ENCODE measurements at places on chromosomes 6 and 20.

DNA sequence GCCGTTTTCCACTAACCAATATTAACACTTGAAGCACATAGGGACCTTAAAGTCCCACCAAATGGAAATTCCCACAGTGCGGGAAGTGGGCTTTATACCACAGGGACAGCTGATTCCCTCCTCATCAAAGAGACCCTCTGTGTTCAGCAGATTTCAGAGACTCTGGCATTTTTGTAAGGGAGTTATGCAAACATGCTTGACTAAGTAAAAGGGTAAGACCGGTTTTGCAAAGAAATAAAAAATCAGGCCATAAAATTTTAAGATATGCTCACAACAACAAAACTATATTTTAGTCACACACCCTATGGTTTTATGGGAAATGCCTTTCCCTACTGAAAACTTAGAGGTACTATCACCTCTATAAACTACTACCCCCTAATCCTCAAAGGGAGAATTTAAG is 45.4 kb upstream of the SPTLC3 start:
- no peak for DNase-seq

GRCh38 chr6:142118925-142119324 is 13.8 kb upstream of the GJE1 start:
- no peak for DNase-seq

- DNase-seq = peak; percentile 79
Measured at GRCh38 chr20:32524829-32525501, 60.2 kb downstream of the NOL4L start.

GRCh38 chr6:121135425-121135824 is 198.9 kb downstream of the TBC1D32 start:
- no peak for DNase-seq

- peak; percentile 57 for DNase-seq
Measured at GRCh38 chr20:47336129-47336754, 20.3 kb downstream of the ZMYND8 start.

DNA sequence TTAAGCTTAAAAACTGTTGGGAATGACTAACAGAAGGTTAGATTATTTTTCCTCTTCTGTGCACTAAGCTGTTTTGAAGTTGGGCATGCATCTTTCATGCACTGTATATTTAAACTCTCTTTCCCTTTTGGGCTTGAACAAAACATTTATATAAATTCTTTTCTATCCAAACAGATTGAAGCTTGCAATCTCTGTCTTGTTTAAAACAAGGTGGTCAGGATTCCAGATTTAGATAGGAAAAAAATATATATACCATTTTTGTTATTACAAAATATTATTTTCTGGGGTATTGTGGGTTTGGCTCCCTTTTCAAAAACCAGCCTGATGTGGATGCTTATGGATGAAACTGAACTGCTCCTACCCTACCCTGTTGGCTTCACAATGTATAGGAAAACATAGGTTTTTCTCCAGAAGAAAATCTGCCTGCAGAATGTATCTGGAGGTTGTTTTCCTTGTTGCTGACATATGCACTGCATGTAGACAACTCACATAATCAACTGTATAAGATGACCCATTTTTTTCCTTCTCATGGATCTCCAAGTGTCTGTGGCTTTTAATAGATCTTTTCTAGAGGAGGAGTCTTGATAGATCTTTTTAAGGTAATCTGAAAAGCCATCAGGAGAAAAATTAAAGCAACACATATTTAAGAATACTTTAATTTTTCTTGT is 146.3 kb downstream of the PRL start:
- no peak for DNase-seq

DNA sequence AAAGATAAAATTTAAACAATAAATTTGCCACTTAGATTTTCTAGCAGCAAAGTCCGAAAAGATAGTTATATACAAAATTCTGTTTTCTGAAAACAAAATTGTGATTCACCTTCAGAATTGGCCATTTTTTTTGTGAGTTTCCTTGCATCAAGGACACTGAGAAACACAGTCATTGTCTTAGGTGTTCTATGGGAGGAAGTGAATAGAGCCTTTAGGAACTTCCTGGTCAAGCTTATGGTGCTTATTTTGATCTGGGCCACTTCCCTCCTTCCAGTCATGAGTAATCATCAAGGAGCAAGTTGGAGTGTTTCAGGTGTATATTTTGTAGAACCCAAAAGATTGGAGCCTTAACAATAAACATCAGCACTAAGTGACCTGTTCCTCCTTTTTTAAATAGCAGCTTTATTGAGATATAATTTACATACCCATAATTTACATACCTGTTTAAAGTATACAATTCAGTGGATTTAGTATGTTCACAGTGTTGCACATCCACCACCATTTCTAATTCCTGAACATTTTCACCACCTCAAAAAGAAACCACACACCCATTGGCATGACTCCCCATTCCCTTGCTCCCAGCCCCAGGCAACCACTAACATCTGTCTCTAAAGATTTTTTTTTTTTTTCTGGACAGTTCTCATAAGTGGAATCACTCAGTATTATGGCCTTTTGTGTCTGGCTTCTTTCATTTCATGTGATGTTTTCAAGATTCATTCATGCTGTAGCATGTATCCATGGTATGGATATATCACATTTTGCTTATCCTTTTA is 17.6 kb downstream of the TMEM74B start:
- no peak for DNase-seq

DNA sequence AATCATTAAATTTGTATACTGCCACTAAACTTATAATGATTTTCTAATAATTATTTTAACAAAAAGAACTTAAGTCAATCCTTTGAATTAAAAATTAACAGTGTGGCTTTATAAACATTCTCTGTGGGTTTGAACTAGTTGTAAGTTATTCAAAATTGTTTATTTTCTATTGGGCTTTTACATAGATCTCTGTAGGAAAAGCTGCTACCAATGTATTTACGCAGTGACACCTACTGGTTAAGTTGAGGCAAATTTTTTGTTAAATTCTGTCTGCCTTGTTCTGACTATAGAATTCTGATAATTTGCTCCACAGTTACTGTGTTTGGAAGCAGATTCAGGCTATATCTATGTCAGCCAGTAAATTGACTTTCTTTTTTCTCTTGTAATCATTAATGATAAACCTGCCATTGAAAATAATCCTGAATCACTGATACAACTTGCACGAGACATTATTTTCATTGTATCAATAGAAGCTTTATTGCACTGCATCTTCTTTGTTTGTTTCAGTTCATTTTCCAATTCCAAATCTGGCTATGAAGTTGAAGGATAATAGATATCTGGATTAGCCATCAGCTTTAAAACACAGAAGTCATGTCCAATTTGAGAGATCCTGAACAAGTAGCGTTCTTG is 66.0 kb upstream of the UTRN start:
- DNase-seq = no peak

DNA sequence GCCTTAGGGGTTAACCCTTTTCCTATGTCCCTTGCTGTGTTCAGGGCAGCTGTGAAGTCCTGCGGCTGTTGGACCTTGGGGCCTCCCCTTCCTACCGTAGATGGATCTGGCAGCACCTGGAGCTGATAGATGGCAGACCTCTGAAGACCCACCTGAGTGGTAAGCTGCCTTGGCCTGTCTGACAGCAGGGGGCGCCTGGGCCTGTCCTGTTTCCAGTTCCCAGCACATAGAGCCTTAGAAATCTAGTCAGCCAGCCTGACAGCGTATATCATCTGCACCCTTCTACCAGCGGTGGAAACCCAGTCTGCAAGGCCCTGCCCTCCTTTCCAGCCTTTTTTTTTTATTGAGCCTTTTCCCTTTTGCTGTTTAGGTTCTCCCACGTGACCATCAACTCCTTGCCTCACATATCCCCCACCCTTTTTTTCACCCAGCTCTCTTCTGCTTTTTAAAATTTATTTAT is 26.6 kb downstream of the CNBD2 start:
- DNase-seq = peak; percentile 83

GRCh38 chr20:9838378-9839295 is at the start of gene PAK5:
PAK5 (minus strand) TSS chr20:9839076; CDS start chr20:9644328, 194,748 bp downstream.
- peak; percentile 20 for DNase-seq

DNA sequence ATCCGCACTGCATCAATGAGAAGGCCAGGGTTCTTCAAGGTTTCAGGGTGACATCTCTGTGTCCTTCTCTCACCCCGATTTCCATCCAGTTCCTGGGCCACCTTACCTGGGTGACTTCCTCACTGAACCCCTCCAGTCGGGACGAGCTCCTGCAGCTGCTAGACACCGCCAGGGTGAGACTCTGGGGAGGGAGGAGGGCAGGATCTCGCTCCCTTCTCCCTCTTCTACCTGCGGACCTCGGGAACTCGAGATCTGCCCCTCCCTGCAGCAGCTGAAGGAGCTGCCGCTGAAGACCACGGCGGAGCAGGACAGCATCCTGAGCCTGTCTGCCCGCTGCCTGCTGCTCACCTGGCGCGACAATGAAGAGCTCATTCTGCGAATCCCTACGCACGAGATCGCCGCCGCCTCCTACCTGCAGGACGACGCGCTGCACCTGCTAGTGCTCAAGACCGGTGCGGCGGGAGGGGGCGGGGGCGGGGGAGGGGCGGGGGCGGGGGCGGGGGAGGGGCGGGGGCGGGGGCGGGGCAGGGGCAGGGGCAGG is 7.5 kb downstream of the CCM2L start:
- no peak for DNase-seq

GRCh38 chr20:16575390-16576140 is 2.3 kb upstream of the KIF16B start:
- no peak for DNase-seq

- DNase-seq = no peak
Measured at GRCh38 chr20:52056203-52057062, 135.1 kb downstream of the ZFP64 start.

GRCh38 chr20:34876406-34877282 is at the start of gene ACSS2:
ACSS2 (plus strand) TSS chr20:34876612; CDS start chr20:34876646, 34 bp downstream.
- no peak for DNase-seq

DNA sequence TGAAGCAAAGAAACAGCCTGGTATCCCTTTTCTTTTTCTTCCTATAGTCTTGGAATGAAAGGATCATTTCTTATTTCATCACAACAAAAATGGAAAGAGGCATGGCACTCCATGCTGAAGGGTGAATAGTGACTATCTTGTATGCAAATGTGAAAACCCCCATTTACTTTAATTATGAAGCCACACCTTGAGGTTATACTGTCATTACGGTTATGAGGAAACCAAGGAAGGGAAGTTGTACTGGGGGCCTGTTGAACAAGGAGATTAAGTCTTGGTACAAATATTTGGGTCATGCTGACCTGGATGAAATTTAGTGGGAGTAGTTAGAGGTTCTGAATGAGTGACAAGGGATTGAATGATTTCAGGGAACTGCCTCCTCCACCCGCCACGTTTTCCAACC is 8.7 kb upstream of the STXBP5 start:
- DNase-seq = no peak

- DNase-seq = no peak
Measured at GRCh38 chr6:56808871-56809359, 146.0 kb upstream of the BEND6 start.

DNA sequence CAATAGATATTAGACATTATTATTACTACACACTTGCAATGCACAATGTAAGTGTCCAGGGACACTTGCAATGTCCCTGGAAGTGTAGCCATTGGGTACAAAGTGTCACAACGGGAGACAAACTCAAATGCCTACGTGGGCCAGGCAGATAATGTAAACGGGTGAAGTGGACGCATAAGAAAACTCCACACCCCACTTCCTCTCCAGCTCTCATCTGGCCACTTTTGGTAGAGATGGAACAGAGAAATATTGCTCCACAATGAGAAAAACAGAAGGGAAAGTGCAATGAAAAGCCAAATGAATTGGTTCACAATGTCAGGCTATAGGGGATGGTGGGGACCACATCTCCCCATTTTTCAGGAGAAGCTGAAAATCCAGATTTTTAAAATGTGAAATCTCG is 9.4 kb downstream of the SULF2 start:
- no peak for DNase-seq

DNA sequence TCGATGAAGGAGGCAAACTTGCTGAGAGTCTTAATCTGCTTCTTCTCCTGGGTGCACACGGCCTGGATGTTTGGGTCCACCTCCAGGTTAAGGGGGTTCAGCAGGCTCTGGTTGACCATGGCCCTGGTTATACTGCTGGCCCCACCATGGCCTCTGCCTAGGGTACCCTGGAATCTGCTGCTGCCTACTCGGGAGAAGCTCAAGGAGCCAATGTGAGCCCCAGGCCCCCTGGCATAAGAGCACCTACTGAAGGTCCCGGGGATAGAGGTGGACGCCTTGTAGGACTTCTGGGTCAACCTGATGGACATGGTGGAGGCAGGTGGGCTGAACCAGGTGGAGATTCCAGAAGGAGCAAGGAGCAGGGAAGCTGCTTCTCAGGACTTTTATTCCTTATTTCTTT is 17.9 kb upstream of the FKBP1C start:
- DNase-seq = no peak

- DNase-seq = peak; percentile 84
Measured at GRCh38 chr20:48620507-48621375, 207.1 kb downstream of the PREX1 start.

- DNase-seq = no peak
Measured at GRCh38 chr6:138724015-138724414, 49.6 kb upstream of the CCDC28A start.

DNA sequence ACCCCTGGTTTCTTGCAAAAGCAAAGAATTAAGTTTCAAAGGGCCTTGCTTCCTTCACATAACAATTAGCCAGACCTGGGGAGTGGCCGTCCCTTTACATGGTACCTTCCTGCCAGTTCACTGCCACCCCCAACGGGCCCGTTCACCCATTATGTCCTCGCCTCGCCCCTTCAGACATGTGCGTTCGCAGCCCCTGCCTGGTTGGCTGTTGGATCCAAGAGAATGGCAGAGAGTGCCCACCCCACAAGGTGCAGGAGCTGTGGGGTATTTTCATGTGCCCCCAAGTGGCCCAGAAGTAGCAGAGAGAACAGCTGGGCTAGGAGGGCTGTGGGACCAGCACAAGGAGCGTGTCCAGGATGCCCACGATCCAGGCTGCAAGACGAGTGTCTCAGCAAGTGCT is 422.9 kb upstream of the SULF2 start:
- DNase-seq = no peak

DNA sequence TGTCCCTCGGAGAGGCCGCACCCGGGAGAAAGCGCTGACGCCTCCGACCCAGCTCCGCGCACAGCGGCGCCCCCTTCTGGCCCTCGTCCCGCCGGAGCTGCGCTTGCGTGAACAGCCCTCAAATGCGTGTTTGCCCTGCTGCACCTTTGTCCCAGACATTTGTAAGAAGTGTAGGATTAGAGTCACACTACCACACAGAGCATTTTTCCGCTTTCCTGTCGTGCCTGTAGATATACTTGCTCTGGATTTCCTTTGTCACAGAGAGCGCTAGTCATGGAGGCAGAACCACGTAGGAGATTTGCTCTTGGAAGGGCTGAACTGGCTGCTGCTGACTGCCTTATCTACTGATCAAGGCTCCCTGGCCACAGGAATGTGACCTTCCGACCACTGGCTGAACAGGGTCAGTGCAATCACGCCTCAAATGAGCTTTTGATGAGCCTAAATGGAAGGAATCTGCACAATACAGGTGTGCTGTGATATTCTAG is 62.3 kb downstream of the PAX1 start:
- no peak for DNase-seq

GRCh38 chr20:21613512-21613911 is 92.0 kb upstream of the PAX1 start:
- DNase-seq = no peak

DNA sequence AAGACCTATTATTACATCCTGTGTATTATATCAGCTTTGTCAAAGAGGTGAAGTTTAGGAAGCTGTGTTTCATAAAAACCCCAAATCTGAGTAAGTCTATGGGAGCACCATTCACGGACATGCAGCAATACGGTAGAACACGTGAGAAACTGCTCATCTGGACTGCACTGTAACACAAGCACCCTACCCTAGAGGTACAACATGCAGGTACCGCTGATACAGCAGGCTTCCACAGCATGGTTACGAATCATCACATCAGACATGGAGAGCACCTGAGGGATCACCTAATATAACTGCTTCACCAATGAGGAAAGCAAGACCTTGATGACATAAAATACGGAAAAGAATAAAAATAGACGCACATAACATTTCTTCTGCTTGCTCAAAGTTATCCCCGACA is 96.7 kb downstream of the GMDS start:
- DNase-seq = no peak
